Hindlimb muscle (tissue), 1 donor: ENCODE measurements at places on chromosomes 16 and 17. TPM values are rescaled to one million over a fixed set of nuclear protein-coding genes. Genes with fewer than 3 reads are reported as not detected.

GSG1L2 gene
- polyA plus RNA-seq: not detected

HES7 gene
- 0.21 TPM for polyA plus RNA-seq

C16orf96 gene
- 1.1 TPM for polyA plus RNA-seq

COPS3 gene
- polyA plus RNA-seq: 66.6 TPM

C17orf100 gene
- 3.6 TPM for polyA plus RNA-seq

DNA sequence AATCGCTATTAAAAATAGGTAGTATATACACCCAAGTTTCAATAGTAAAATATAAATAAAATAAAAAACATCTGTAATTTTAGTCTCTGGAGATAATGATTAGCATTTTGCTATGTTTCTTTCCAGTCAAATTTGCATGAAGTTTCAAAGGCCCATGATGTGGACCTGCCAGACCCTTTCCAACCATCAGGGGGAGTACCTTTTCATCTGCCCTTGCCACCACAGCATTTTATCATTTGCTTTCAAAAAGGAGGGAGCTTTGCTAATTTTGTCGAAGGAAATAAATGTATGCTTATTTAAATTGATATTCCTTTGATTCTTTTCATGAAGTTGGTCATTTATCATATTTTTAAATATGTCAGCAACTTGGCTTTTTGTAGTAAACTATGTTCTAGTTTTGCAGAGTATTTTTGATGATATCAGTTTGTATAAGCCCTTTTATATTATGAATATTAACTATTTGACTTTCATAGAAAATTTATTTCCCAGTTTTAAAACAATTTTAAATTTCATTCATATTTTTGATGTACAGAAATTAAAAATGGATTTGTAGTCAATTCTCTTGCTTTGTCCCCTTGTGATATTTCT, 115.2 kb upstream of the NETO2 start:
- no peak for DNase-seq

DNA sequence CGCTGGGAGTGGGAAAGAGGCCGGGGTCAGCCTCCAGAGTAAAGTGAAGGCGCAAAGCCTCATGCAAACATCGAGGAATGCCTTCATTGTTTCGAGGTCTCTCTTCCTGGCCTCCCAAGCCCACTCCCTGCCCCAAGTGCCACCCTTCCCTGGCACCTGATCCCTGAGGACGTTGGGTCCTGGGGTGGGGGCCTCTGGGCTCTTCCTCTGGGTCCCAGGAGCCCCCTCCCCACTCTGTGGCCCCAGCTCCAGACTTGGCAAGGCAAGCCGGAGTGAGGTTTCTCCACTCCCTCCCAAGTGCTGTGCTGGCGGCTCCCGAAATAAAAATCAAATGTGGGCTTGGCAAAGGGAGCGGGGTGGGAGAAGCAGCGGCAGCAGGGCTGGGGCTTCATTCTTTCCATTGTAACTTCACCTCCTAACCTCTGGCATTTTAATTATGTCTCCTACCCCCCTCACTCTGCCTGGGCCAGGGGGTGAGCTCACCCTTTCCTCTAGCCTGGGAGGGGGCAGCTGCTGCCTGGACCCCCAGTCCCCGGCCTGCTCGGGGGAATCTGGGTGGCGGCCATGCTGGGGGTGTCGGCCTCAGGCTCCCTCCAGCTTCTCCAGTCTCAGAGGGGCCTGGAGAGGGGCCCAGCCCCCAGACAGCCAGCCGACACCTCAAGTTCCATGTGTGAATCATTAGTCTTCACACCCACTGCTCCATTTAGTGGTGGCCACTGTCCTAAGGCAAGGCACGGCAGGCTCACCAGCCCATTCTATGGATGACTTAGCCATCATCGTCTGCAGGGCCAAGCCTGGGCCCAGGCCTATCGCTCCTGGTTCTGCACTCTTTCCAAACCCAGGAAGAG, 14.6 kb upstream of the TMEM92 start:
- DNase-seq: peak; percentile 85

- no peak for DNase-seq
These were observed 413.9 kb upstream of the MAF start for GRCh38 chr16:80014241-80014939.

GRCh38 chr16:57360321-57360935, 1.8 kb downstream of the CCL22 start:
- no peak for DNase-seq

- DNase-seq: no peak
These were observed 9.7 kb downstream of the ZG16B start for GRCh38 chr16:2839650-2840450.

DNA sequence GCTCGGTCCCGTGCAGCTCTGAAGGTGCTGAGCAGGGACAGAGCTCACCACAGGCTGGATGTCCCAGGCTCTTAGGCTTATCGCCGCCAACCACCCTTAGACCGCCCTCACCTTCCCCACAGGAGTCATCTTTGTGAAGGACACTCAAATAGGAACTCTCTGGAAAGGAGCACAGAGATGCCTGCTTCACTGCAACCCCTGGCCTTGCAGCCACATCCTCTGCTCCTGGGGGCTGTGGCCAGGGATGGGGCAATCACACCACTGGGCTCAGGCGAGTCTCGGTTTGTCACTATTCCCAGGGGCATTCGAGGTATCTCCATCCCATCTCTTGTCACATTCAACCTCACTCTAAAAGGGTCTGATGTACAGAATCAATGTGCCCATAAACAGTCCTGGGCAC, 10.9 kb downstream of the ZDHHC1 start:
- DNase-seq: no peak

GRCh38 chr16:73356401-73357079, 308.6 kb upstream of the ZFHX3 start:
- DNase-seq: no peak

- no peak for DNase-seq
These were observed 30.8 kb upstream of the ADCY7 start for GRCh38 chr16:50235581-50235980.

GRCh38 chr17:34917381-34917780, 43.9 kb downstream of the CCT6B start:
- DNase-seq: no peak

DNA sequence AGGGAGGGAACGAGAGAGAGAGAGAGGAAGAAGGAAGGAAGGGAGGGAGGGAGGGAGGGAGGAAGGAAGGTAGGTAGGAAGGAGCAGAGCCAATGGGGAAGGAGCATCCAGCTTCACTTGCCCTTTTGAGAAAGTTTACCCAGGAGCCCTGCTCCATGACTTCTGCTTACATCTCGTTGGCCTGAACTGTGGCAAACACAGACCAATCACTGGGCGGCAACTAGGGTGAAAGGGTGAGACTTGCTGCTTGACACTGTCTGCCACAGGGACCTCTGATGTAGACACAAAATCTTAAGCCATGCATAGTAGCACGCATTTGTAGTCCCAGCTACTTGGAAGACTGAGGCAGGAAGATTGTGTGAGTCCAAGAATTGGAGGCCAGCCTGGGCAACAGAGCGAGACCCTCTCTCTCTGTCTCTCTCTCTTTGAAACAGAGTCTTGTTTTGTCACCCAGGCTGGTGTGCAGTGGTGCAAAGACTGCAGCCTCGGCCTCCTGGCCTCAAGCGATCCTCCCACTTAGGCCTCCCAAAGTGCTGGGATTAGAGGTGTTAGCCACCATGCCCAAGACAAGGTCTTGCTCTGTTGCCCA, 19.5 kb upstream of the TUBG2 start:
- no peak for DNase-seq

GRCh38 chr16:87618216-87618615, 15.9 kb downstream of the JPH3 start:
- DNase-seq: no peak

GRCh38 chr16:27665881-27666280, 115.9 kb downstream of the KATNIP start:
- no peak for DNase-seq

DNA sequence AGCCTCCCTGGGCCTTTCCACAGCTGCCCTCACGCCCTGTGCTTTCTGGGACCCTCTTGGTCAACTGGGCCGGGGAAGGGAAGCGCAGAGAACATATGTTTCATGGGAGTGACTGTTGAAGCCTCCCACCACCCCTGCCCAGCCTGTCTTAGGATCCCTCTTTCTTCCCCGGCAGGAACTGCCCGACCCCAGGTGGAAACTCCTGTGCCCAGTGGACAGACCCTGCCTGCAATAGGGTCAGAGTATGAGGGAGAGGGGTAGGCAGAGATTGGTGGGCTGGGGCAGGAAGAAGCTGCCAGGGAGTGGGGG, 10.5 kb downstream of the HEXIM2 start:
- DNase-seq: no peak
